AG08396 (cell line): ENCODE measurements at places on chromosomes 3 and 15.

- DNase-seq: peak; percentile 50
These were observed 423 bp downstream of the TKT start for GRCh38 chr3:53255423-53255774.

GRCh38 chr3:149604125-149604875 is 53.5 kb downstream of the WWTR1 start:
- no peak for DNase-seq

GRCh38 chr3:131796558-131797198 is 238.1 kb downstream of the CPNE4 start:
- DNase-seq: no peak

DNA sequence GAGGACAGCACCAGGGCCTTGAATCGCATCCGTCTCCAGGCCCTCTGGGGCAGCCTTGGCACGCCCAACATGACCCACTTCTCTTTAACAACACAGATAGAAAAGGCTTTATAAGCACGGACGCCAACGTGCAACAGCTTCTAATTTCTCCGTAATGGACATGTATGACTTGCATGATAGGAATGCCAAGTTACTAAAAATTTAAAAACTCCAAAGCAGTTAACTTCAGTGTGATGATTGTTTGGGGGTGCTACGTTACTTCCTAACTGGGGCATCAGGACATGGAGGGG is 30.9 kb upstream of the SNRPA1 start:
- DNase-seq: no peak

DNA sequence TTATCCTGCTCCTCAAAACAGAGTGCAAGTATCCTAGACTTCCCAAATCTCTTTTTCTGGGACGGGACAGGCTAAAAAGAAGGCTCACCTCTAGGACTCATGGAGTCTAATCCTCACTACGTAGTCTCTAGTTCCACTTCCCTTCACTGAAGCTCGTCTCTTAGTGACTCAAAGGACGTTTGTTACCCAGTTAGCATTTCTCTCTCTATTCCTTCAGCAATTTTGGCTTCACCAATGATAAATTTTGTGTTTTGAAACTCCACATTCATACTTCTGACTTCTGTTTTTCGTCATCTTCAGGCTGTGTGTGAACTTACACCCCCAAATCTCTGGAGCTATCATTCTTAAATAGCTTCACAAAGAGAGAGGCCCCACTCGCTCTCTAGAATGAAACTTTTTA is 627.1 kb downstream of the NAALADL2 start:
- no peak for DNase-seq

DNA sequence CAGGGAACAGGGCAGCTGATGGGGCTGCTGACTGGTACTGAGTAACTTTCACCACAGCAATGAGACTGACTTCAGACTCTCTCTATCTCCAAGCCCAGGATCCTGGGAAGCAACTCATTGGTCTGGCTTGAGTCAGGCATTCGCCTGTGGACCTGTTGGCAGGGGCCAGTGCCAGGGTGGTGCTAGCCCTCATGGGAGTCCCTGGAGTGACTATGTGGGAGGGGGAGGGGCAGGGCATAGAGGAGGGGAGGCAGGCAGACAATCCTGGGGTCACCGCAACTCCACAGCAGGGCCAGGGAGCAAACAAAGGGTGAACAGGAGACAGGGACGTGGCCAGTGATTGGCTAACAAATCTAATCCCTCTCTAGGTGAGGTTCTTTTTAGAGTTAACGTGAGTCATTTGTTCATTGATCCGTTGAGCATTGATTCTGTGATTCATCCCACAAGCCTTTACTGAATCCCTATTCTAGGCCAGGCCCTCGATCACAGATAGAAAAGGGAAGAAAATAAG is 71.8 kb downstream of the CEMIP start:
- no peak for DNase-seq

DNA sequence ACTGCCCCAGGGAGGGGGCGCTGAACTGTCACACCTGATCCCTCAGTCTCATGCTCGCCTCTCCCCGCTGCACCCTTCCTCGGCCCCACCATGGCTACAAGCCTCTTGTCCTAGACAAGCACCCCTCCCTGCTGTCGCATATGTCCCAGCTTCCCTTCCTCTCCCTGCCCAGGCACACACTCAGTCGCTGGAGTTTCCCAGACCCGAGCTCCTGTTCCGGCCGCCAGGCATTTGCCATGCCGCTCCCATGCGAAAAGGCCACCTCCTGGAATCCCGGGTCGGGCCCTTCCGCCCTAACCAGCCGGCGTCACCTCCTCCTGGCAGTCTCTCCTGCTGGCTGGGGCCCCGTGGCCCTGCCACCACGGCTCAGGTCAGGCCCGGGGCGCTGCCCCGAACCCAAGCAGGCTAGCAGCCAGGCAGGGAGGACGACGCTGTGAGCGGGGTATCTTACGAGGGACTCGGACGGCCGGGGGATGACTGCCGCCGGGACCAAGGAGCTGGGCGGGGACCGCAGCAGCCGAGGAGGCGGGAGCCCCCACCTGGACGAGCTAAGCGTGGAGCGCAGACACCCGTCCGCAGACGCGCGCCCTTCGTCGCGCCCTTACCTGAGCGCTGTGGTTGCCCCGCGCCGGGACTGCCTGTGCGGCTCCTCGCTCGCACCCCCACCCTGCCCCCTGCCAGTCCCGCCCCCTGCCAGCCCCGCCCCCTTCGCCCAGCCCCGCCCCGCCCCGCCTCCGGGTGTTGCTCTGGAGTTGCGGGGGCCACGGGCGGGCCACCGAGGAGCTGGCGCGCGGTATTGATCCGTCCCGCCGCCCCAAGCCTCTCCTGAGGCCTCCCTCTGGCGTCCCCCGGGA is at the start of gene ALS2CL:
ALS2CL (minus strand) TSS at position 642 of the 854 bp plus-strand sequence. CDS start 4,239 bp downstream, outside the sequence.
- DNase-seq: peak; percentile 84

DNA sequence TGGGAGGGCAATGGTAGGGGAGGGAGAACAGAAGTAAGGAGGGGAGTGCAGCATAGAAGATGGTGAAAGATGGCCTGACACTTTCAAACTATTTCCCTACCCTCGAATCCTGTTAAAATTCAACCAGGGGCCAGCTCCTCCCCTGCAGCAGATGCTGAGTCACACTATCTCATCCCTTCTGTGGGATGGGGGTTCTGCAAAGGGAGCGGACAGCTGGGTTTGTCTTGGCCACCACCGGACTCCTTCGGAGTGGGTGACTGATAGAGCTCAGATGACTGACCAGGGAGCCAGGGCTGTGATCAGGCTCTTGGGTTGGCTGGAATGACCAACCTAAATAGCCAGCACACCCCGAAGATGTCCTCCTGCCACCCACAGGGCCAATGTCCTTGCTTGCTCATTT is 33.6 kb upstream of the TMCC1 start:
- no peak for DNase-seq

GRCh38 chr3:194097141-194097882 is 38.6 kb upstream of the HES1 start:
- DNase-seq: no peak

DNA sequence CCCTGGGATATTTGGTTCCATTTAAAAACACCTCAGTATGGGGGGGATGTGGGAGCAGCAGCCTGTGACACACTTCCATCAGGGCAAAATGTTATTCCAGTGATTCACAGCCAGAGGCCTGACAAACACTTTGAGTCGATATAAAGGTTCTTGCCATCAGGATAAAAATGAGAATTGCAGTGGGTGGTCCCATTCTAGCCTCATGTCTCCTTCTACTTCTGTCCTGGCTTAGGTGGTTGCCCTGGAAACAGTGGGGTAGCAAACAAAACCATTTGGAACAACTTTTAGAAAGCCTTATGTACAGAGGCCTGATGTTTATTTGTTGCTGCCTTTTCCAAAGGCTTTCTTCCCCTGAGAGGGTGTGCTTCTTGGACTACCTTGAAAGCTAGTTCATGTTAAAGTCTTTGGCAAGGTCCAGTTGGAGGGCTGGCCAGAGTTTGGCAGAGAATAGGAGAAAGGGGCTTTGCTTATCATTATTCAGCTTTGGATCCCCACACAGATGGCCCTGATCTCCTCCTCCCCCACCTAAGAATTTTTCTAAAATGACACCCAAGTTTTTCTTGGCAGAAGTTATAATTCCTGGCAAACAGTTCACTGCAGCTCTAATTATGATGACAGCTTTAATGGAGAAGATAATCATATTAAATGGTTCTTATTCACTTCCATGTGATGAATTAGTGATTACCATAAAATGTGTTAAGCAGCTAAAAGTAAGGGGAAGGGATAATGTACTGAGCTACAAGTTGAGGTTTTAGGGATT is 84.2 kb upstream of the ZNF280D start:
- DNase-seq: no peak

- no peak for DNase-seq
These were observed 435.0 kb downstream of the FOXP1 start for GRCh38 chr3:71148455-71149060.

DNA sequence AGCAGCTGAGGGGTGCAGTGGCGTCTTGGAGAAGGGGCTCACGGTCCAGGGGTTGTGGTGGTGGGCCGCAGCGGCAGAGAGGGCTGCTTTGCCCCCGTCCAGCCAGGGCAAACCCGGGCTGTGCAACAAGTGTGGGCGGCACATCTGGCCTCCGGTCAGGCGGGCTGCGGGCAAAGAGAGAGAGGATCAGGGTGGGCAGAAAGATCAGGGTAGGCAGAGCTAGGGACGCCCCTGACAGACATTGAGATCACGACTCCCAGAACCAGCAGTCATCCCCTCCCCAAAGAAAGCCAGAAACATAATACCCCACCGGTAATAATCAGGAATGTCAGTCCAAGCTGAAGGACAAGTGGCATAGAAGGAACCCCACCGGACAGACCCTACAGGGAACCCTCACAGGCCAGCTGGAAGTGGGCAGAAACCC is 6.8 kb downstream of the GATA2 start:
- no peak for DNase-seq

DNA sequence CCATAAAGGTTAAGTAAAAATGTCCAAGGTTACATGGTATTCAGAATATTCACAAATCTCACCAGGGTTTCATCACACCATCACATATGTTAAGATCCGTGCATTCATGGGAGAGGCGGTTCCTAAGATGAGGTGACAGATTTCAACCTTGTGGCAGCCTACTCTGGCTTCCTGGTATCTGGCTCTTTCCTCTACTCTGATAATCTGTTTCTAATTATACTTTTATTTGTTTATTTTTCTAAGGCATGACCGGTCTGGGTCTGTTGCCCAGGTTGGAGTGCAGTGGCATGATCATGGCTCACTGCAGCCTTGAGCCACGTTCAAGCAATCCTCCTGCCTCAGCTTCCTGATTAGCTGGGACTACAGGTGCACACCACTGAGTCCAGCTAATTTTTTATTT is 34.4 kb downstream of the RAF1 start:
- DNase-seq: peak; percentile 18

DNA sequence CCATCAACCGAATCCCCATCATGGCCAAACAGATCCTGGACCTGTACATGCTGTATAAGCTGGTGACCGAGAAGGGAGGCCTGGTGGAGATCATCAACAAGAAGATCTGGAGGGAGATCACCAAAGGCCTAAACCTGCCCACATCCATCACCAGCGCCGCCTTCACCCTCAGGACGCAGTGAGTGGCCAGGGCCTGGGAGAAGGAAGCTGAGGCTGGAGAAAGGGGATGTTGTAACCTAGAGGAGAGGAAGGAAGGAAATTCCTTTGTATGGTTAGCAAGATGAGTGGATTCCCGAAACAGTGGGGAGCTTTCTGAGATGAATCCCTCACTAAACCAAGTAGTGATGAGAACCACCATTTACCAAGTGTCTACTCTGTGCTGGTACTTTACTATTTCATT is 25.8 kb upstream of the CLK3 start:
- DNase-seq: no peak

GRCh38 chr3:12966847-12967605 is 106.2 kb downstream of the IQSEC1 start:
- peak; percentile 67 for DNase-seq

GRCh38 chr3:187850258-187850921 is 105.1 kb upstream of the BCL6 start:
- no peak for DNase-seq

DNA sequence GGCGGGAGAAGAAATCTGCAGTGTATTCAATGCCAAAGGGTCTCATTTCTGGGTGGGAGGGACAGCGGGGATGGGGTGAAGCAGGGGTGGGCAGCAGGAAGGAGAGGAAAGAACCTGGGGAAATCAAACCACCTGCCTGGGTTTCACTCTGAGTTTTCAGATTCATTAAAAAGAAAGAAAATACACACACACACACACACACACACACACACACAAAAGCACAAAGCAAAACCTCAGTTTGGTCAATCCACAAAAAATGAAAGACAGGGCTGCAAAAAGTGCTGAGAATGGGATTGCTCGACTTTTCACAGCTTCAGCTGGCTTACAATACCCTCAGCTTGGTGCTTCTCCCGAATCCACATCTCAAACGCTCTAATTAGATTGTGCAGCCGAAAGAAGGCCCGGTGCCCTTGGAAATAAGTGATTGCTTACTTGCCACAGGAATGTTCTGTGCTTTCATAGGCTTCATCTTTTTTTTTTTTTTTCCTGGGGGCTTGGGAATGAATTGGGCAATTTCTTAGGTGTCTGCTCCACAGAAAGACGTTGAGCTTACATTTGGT is 370.5 kb downstream of the RORA start:
- DNase-seq: no peak

- no peak for DNase-seq
These were observed 12.5 kb downstream of the INTS14 start for GRCh38 chr15:65598468-65598867.

DNA sequence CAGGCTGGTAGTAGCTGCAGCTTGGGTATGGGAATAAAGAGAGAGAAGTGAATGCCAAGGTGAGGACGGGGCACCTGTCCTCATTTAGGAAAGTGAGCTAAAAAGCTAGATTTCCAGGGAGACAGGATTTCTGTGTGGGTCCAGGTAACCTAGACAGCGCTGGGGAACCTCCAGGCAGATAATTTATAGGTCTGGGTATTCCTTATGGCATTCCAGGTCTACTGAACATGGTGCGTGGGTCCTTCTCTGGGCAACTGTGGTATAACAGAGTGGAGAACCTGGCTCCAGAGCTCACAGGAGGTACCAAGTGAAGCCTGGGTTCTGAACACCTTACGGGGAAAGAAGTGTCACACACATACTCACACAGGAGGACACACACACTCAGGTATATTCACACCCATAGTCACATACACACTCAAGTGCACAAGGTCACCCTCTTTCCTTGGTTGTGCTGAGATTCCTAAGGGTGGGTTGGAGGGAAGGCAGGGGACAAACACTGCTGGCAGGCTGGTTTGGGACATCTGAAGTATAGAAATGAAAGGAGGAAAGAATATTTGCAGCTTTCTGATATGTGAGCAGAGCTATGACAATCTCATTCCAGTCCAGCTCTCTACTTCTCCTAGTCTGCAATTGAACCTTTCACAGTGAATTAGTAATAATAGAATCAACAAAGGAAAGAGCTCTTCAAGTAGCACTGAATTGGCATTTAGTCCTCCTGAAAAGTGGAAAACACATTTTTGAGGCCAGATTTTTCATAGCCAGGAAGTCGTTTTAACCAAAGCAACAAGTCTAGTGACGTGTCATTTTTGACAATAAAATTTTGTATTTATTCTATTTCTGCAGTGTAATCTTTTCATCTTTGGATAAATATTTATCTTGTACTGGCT is 37.4 kb upstream of the ITGA11 start:
- DNase-seq: no peak

DNA sequence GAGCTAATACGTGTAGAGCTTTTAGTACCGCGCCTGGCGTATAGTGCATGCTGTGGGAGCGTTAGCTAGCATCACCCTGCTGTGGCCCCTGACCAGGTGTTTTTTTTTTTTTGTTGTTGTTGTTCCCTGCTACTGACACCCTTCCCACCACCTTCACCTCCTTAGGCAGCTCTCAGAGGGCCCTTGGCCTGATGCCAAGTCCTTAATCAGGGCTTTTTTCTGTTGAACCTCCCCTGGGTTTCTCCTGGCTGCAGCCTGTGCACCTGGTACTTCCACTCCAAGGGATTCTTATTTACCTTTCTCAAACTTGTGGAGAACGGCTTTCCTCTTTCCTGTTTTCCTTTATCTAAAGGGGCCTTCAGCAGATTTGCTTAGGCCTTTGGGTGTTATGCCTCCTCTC is 53.3 kb downstream of the SLC7A14 start:
- no peak for DNase-seq

GRCh38 chr3:16122155-16122554 is 52.3 kb upstream of the GALNT15 start:
- no peak for DNase-seq
